ENCODE measurements at places on chromosomes 4 and X.

DNA sequence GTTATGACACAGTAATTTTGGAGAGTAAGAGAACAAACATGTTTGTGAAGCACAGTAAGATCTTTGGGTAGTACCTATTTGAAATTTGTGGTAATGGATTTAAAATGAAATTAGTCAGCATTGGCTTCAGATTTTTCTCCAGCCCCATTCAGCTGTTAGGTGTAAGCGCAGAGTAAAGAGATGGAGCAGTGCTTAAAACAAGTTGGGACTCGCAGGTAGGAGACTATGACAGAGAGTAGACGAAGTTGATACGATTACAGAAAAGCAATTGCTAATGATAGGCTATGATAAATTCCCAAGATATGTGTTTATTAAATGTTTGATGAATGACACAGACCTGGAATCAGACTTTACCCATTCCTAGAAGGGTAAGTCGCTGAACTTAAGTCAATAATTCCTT is 72.6 kb downstream of the CHIC2 start:
- no peak for DNase-seq

- no peak for DNase-seq
These were observed 528.1 kb downstream of the RAB28 start for GRCh38 chr4:12956026-12956425.

- no peak for DNase-seq
These were observed at the start of gene GPR119 for GRCh38 chrX:130385520-130385919. Gene GPR119 (minus strand): TSS chrX:130385674. CDS start chrX:130385447, 227 bp downstream.

- DNase-seq: no peak
These were observed 167.2 kb upstream of the WDR1 start for GRCh38 chr4:10283761-10284160.

GRCh38 chrX:10819973-10820372 is 199.6 kb upstream of the MID1 start:
- DNase-seq: no peak

- DNase-seq: no peak
These were observed 31.3 kb upstream of the SORCS2 start for GRCh38 chr4:7160951-7161440.

- DNase-seq: no peak
These were observed 82.3 kb downstream of the SPRY1 start for GRCh38 chr4:123478859-123479345.

GRCh38 chrX:73855546-73855945 is 292.5 kb downstream of the CHIC1 start:
- peak; percentile 70 for DNase-seq

GRCh38 chr4:140808256-140808655 is 52.1 kb upstream of the TBC1D9 start:
- no peak for DNase-seq

GRCh38 chrX:10233173-10233572 is 76.4 kb downstream of the CLCN4 start:
- no peak for DNase-seq

- DNase-seq: no peak
These were observed 90.1 kb downstream of the ATP8A1 start for GRCh38 chr4:42566835-42567234.

- DNase-seq: no peak
These were observed 24.7 kb upstream of the GPR101 start for GRCh38 chrX:137058339-137059127.

- no peak for DNase-seq
These were observed 83.6 kb downstream of the PPP1R2C start for GRCh38 chrX:42694260-42694815.

- peak; percentile 95 for DNase-seq
These were observed 556 bp upstream of the SMARCA5 start for GRCh38 chr4:143512978-143513313.

GRCh38 chr4:38514465-38515146 is 149.4 kb upstream of the KLF3 start:
- no peak for DNase-seq

GRCh38 chr4:10731162-10731561 is 46.6 kb upstream of the CLNK start:
- no peak for DNase-seq

GRCh38 chrX:49754233-49754857 is 58.6 kb upstream of the PAGE1 start:
- peak; percentile 61 for DNase-seq

DNA sequence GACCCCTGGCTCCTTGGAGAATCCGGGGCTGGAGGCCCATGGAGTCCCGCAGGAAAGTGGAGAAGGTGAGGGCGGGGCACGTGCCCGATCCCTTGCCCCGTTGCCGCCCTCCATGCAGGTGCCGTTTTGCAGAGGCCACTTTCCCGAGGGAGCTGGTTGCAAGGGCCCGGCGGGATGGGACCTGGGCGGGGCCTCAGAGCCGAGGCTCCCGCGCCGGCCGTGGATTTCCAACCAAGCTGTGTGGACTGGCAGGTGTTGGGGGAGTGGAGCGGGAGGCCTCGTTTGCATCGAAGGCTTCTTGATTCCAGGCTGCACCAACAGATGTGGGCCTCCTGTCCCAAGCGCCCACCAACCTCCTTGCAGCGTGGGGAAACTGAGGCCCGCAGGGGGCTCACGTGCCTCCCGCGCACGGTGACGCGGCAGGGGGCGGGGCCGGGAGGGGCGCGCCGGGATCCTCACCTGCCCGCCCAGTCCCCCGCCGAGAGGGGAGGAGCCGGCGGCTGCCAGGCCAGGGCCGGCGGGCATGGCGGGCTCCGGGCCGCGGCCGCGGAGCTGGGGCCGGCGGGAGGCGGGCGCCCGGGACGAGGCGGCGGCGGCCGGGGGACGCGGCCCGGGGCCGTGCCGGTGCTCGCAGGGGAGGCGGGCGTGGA is 24.9 kb downstream of the SH3BP2 start:
- no peak for DNase-seq

GRCh38 chr4:63036159-63036866 is 1372.9 kb downstream of the TECRL start:
- DNase-seq: no peak

DNA sequence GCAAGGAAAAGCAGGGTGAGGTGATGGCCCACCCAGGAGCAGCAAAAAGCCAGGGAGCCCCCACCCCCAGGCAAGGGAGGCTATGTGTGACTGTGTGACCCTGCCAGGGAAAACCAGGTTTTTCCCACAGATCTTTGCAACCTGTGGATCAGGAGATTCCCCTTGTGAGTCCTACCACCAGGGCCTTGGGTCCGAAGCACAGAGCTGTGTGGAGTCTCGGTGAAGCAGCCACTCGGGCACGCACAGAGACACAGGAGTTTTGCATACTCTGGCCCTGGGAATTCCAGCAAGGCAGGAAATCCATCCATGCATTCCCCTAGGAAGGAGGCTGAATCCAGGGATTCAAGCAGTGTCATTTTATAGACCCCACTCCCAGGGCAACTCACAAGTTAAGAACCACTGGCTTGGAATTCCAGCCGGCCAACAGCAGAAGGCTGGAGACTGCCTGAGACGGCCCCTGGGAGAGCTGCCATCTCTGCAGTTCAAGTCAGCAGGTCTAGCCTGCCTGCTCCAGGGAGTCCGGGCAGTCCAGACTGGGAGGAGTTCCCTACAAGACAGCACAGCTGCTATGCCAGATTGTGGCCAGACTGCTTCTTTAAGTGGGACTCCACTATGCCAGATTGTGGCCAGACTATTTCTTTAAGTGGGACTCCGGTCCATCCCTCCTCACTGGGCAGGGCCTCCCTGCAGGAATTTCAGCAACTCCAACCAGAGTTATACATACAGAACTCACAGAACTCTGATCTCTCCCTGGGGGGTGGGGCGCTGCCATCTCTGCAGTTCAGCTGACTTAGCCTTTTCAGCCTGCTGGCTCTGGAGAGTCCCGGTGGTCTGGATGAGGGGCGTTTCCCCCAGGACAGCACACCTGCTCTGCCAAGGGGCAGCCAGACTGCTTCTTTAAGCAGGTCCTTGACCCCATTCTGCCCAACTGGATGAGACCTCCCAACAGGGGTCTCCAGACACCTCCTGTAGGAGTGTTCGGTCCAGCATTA is 85.1 kb upstream of the ADAD1 start:
- no peak for DNase-seq

GRCh38 chrX:148659481-148659880 is 159.1 kb downstream of the AFF2 start:
- no peak for DNase-seq

- DNase-seq: no peak
These were observed 16.7 kb downstream of the BLOC1S4 start for GRCh38 chr4:6732441-6733357.

GRCh38 chr4:178205826-178206225 is 763.6 kb upstream of the AGA start:
- no peak for DNase-seq

DNA sequence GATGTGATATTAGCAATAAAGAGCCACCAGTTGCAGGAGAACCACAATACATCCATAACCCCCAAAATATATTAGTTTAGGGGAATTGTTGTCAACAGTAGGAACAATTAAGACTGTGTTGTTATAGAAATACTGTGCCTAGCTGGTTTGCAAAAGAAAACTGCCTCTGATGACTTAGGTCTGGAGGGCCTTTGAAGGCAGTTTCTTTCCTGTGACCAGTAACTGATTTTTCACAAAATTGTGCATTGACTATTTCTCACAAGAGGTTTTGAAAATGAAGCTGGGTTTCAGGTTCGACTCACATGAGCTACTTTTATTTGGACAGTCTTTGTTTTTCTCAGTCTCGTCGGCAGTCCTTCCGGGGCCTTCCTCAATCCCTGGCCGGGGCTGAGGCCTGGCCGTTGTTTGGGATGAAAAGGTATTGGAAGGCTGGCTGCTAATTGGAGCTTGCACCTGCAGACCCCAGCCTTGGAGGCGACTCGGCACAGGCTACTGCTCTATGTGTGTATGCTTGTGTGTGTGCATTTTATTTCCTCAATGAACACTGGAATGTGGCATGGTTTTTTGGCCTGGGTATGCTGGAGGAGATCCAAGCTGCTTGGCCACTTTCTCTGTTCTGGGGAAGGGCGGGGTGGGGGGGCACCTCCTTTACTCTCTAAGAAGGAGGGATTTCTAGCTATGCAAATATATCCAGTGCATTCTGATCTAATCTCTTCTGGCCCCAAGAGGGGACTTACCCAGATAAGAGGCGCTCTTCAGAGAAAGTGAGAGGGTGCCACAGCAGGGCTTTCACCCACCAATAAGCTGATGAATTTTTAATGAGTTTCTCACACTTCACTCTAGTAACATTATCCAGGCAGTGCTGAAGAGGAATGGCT is 49.5 kb upstream of the LNX1 start:
- no peak for DNase-seq

Measured in hematopoietic multipotent progenitor cell (in vitro differentiated cells).